ENCODE measurements at places on chromosomes 1 and 21.

- no peak for DNase-seq
These were observed 14.2 kb downstream of the MT1HL1 start for GRCh38 chr1:236990052-236990445.

GRCh38 chr1:244657421-244657820, 4.5 kb downstream of the DESI2 start:
- DNase-seq: no peak

DNA sequence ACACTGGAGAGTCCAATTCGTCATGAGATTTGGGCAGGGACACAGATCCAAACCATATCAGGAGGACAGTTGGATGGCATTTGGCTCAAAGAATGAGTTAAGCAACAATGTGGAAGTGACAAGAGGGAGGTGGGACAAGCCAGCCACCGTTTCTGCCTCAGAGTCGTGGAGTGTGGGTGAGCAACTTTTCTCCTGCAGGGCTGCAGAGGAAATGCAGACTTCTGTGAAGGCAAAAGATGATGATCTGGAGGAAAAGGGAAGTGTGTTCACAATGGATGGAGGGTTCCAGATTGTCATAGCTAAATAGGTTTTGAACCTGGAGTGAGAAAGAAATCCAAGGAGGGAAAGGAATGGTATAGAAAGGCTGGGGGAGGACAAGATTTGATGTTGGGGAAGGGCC, 16.4 kb upstream of the KANK4 start:
- no peak for DNase-seq

- DNase-seq: no peak
These were observed 487.1 kb downstream of the KCNT2 start for GRCh38 chr1:196121181-196121580.

GRCh38 chr1:203286161-203286984, 18.9 kb upstream of the BTG2 start:
- no peak for DNase-seq

- DNase-seq: no peak
These were observed 44.2 kb upstream of the ARHGAP29 start for GRCh38 chr1:94281361-94282142.

GRCh38 chr1:207993477-207994445, 82.8 kb upstream of the CD34 start:
- no peak for DNase-seq

DNA sequence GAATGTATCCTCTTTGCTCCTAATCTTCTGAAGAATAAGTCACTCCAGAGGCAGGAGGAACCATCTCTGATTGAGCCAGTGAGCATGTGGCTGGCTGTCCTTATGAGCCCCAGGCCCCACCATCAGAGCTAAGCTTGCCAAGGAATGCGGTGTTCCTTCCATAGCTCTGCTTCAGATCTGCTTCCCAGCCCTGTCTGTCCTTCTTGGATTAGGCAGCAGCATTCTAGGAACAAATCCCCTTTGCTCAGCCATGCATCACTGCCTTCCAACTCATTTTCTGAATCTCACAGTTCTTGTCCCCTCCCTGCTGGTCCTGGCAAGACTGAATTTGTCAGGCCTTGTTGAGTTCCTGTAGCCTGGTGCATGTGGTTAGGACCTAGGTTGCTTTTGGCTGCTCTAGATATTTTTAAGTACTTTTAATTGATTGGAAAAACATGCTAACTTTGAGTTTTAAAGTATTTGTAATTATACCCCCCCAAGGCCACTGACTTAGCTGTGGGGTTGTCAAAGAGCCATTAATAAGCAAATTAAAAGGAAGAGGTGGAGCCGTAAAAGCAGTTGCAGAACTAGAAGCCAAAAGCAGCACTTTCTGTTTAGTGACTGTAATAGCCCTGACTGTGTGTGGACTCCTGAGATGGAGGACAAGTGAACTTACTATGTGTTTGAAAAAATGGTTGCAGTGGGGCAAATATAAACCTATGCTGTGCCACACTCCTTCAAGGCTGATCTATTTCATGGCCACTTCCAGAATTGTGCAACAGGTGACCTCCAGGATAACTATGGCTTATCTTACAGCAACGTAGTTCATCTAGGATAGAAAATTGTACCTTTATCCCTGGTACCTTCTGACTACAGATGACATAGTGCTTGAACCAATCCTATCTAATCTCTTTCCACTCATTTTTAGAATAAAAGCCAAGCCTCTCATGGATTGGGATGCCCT, 61.3 kb upstream of the BACH1 start:
- no peak for DNase-seq

DNA sequence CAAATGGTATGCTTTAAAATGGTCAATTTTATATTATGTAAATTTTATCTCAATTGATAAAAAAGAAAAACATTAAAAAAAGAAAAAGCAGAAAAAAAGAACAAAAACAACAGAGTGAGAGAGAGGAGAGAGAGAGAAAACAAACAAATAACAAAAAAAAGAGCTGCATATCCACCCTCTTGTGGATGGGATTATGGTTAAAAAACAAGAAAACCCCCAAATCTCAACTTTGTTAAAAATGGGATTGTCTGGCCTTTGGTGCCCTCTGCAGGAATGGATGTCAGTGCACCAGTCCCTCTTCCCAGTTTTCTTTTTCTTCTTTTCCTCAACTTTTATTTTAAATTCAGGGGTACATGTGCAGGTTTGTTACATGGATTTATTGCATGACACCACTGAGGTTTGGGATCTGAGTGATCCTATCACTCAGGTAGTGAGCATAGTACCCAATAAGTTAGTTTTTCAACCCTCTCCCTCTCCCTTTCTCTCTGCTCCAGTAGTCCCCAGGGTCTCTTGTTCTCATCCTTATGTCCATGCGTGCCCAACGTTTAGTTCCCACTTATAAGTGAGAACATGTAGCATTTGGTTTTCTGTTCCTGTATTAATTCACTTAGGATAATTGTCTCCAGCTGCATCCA, 28.1 kb downstream of the RNF187 start:
- no peak for DNase-seq

DNA sequence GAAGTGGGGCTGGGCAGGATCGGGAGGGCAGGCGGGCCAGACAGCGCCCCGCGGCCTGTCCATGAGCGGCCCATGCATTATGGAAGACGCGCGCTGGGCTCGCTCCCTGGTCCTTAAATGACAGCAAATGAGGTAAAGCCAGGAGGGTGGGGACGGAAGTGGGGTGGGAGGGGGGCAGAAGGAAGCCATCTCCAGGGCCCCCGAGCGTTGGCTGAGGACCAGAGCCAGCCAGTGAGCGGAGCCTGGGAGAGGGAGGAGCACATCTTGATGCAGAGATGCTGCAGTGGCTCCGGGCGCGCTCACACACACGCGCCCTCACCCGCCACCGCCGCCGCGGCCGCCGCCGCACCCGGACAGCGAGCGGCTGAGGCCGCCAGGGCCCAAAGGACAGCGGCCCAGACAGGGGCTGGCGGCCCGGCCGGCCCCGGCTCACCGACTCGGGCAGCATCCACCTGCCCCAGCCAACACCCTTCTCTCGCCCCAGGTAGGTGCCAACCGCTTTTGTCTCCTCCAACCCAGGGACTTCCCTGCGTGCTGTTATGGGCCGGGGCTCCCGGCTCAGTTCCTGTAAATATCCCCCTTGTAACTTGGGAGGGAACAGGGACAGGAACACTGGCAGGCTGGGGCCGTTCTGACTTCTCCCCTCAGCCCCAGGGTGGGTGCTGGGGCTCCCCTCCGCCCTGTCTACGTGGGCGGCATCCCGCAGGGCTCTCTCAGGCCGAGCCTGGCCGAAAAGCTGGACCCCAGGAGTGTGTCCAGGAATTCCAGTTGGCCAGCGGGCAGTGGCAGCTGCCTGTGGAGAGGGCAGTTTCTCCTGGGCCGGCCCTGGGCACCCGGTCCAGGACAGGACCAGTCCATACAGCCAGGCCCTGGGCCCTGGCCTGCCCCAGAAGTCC, at the start of gene CNTN2:
TSS of gene CNTN2 (plus strand) at position 302 of the 896 bp plus-strand sequence. CDS start 9,974 bp downstream, outside the sequence.
- DNase-seq: no peak

DNA sequence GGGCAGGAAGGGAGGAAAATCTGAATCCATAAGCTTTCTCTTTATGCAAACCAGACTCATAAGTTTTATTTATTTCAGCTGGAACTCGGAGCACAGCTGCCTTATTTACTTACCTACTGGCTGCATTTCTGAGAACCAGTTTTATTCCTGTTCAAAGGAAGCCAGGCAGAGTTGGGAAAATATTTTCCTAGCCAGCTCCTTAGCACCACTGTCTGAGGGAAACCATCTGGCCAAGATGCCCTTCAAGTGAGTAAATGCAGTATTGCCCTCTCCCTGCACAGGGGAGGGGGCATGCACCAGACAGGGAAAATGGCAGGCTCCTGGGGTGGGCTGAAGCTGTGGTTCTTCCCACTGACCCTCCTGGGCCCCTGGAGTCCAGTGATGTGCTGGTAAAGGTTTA, 28.9 kb upstream of the FMOD start:
- no peak for DNase-seq

- DNase-seq: no peak
These were observed 102.7 kb downstream of the ZNF281 start for GRCh38 chr1:200306944-200307754.

DNA sequence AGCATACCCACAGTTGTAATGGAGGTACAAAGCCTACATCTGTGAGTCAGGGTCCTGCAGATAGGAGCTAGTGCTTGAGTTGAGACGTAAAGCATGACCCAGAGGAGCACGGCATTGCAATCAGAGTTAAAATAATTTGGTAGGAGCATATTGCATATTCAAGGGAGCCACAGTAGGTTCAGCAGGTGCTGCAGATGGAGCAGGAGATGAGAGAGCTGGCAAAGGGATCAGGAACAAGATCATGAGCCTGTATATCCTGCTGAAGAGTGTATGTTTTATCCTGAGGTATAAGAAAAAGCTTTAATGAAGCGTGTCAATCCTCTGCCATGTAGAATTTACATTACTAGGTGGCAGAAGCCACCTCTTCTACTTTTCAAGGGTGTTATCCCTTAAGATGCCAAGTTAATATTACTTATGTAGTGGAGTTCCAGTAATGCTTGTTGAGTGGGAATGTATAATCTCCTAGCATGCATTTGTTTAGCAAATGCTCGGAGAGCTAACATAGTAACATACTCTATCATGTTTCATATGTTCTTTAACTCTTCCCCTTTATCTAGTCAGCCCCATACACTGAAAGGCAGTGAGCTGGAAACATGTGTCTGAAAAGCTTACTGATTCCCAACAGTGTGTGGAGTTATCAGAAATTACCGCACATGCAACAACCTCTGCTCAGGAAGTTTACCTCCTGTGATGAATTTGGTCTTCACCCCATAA, 300.3 kb downstream of the GRIK1 start:
- DNase-seq: no peak

DNA sequence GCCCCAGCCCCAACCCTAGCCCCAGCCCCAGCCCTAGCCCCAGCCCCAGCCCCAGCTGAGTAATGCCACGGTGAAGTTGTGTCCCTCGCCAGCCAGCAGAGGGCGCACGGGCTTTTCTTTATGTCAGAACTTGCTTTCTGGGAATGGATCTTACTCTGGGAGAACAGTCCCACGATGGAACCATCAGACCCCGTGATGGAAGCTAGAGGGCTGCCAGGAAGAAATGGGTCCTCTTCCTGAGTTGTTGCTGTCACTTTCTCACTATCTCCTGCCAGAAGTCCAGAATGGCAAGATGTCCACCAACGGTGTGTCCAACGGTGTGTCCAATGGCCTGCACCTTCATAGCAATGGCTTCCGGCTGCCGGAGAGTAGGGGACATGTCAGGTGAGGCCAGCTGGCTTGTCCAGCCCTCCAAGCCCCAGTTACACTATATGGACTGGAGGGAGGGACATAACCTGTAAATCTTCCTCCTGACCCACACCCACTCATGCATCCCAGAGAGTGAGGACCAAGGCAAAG, 25.1 kb upstream of the TMEM222 start:
- peak; percentile 58 for DNase-seq

- no peak for DNase-seq
These were observed 287.5 kb downstream of the SMYD3 start for GRCh38 chr1:246219508-246220030.

DNA sequence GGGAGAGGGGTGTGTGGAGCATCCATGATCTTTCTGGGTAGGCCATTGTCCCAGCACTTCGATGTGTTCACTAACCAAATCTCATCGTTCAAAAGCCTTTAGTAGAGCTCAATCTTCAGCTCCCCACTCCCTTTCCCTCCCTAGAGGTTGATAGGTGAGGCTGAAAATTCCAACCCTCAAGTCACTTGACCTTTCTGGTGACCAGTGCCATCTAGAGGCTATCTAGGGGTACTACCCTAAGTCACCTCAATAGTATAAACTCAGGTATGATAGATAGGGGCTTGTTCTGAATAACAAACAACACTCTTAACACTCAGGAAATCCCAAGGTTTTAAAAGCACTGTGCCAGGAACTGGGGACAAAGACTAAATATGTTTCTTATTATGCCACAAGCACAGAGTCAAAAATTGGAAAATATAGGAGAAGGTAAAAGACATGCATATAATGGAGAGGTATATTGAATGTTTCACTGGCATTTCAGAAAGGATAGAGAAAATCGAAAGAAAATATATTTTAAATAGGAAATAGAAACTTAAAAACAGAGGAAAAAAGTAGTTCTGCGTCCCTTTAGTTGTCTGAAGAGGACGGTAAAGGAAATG, 42.9 kb upstream of the CD53 start:
- DNase-seq: no peak

GRCh38 chr1:44472620-44473525, 67.8 kb downstream of the RNF220 start:
- no peak for DNase-seq

- DNase-seq: no peak
These were observed 137.9 kb upstream of the EDN2 start for GRCh38 chr1:41622402-41622801.

- no peak for DNase-seq
These were observed 71.4 kb downstream of the UCK2 start for GRCh38 chr1:165898837-165899236.

DNA sequence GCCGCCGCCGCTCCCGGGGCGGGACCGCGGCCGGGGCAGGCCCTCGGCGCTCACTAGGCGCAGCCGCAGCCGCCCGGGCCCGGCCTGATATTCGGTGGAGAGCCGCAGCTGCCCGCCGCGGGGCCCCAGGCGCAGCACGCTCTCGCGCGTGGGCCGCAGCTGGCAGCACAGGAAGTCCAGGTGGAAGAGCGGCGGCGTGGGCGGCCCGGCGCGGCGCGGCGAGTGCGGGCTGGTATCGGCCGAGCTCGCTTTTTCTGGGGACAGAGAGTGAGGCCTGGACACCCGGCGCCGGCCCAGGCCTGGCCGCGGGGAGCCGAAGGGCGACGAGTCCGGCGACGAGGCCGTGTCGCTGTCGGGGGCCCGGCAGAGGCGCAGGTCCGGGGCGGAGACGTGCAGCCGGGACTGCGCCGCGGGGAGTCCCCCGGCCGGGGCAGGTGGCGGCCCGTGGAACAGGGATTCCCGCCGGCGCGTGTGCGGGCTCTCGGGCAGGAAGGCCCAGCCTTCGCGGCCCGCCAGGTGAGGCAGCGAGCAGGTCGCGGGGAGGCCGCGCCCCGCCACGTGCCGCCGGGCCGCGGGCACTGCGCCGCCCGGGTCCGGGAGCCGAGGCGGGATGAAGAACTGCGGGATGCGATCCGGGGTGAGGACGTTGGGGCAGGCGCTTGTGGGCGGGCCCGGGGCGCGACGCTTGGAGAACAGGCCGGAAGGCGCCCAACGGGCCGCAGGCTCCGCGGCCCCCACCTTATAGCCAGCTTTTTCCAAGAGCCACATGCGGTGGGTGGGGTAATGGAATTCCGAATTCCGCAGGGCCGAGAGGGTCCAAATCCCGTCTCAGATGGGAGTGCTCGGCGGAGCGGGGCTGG, 1.2 kb downstream of the C2CD4D start:
- no peak for DNase-seq

All from activated CD8-positive, alpha-beta memory T cell treated with anti-CD3 and anti-CD28 coated beads for 1 hour (primary cell).